AG04449 (cell line): ENCODE measurements at places on chromosomes 5 and 9.

DNA sequence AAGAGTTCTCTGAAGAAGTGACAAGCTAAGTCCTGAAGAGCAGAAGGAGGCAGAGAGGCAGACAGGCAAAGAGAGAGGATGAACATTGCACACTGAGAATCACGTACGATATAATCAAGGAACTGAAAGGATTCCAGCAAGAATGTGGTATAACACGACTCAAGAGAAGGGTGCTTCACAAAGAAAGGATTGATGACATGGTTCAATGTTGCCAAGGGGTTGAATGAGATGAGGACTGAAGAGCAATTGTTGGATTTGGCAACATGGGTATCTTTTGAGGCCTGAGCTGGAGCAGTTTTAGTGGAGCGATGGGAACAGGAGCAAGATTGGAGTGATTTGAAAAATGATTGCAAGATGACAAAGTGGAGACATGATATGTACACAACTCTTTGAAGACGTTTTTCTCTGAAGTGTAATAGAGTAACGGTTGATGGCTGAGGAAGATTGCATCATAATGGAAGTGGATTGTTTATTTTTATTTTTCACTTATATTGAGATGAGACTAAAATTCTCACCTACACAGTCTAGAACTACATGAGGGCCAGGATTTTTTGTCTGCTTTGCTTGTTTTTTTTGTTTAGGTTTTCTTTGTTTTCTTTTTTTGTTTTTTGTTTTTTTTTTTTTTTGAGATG is 1049.9 kb upstream of the WWC1 start:
- no peak for DNase-seq

DNA sequence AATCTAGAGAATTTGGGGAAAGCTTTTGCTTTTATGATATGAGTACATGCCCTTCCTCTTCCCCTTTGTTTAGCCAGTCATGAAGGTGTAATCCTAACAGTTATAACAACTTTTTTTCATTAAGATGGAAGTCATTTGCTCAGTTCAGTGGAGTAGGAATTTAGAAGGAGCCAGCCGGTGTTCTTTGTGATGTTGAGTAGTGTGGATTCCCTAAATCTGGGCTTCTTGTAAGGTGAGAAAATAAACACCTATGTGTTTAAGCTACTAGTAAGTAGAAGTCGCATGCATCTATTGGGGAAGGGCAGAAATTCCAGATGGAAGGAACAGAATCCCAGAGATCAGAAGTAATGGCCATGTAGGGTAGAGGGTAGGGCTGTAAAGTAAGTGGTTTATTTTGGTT is 13.6 kb upstream of the CNTLN start:
- no peak for DNase-seq

GRCh38 chr9:76910861-76911260 is 4.9 kb upstream of the PRUNE2 start:
- no peak for DNase-seq

DNA sequence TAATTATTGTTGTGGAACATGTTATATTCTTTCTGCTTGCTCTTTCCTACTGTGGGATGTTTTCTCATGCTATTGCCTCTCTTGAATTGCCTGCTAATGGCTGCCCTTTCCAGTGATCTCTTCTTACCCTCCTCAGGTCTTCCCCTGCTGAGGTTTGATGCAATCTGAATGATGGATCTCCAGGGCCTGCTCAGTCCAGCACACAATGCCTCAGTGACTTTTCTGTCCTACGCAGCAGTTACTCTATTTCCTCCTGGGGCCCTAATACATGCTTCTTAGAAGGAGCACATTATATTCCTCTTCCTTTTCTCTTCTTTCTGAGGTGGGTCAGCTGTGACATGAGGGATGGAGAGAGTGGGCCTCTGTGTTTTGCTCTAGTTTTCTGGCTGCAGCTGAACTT is at the start of gene SPINK14:
SPINK14 (plus strand) TSS at position 301 of the 400 bp plus-strand sequence. CDS start 1,187 bp downstream, outside the sequence.
- no peak for DNase-seq

GRCh38 chr9:121538221-121538620 is 38.6 kb upstream of the GGTA1 start:
- no peak for DNase-seq

GRCh38 chr5:151093476-151093889 is 12.6 kb upstream of the TNIP1 start:
- peak; percentile 91 for DNase-seq

DNA sequence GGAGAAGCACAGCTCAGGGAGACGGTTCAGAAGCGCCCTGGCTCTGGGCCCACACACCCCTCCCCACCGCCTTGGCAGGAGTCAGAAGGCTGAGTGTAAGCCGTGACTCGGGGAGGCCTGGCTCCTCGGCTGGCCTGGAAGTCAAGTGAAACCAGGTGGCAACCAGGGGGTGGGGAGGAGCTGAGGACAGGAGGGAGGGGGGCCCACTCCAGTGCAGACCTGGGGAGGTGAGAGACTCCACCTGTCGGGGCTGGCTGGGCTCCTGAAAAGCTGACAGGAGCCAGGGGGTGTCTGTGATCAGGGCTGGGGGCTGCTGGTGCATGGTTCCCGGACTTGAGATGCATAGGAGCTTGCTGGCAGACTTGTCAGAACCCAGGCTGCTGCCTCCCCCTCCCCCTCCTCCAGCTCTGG is 150.2 kb upstream of the PHYKPL start:
- DNase-seq = no peak

GRCh38 chr5:31889001-31889561 is 250.2 kb downstream of the PDZD2 start:
- DNase-seq = no peak
